ENCODE measurements at places on chromosomes 2 and 18.

- no peak for DNase-seq
Measured at GRCh38 chr2:163701399-163702195, 34.2 kb downstream of the FIGN start.

DNA sequence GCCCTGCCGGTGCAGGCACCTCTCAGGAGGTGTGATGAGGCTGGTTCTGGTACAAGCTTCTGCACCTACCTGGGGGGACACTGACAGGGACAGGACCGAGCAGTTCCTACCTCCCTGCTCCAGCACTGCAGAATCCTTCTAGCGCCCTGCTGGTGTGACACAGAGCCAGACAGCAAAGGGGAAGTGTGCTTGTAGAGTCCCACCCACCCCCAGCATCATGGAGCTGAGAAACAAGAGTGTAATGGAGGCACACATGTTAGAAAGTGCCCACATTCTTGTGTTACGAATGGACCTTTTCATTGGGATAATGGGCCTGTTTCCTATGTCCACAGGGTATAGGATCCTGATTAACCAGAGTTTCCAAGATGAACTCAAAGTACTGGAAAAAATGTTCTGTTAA is 38.3 kb downstream of the OXER1 start:
- DNase-seq, result no peak

GRCh38 chr18:13676471-13676870 is 49.9 kb downstream of the FAM210A start:
- no peak for DNase-seq

GRCh38 chr2:236981701-236982485 is 103.8 kb upstream of the COPS8 start:
- no peak for DNase-seq

DNA sequence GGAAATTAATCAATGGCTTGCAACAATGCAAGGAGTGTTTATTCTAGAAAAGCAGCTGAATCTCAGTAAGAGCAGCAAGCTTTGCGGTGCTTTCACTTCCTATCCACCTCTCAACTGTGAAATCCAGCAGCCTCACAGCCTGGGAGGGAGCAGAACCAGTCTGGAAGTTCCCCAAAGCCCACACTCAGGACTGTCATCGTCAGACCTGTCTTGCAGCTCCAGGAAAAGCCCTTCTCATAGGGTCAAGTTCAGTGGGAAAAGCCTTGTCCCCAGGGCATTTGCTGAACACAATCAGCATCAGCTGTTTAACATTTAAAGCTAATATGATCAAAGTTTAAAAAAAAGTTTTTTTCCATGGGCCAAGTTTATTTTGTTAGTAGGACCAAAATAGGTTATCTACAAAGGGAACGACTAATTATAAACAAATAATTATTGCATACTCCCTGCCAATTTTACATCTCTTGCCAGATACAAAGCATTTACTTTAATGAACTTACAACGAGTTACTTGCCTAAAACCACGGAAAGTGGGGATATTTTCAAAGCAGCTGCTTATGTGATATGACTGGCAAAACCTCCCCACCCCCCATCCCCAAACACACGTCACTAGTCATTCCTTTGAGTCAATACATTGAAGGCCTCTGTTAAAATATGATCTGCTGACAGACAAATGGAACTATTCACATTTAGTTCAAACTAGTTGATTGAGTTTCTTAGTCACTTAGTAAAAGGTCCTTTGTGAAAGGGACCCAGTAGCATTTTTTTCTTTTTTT is 36.8 kb downstream of the PARD6G start:
- no peak for DNase-seq

GRCh38 chr2:64946769-64947247 is 42.4 kb upstream of the SLC1A4 start:
- DNase-seq, result no peak

GRCh38 chr18:58354051-58354450 is 274.8 kb downstream of the ALPK2 start:
- DNase-seq, result no peak
